ENCODE measurements at places on chromosomes 5 and 9.

GRCh38 chr5:168300326-168301182 lies 9.1 kb downstream of the WWC1 start:
- DNase-seq, result no peak

- DNase-seq, result no peak
Observed at GRCh38 chr5:156949424-156949823, 13.6 kb downstream of the TIMD4 start.

DNA sequence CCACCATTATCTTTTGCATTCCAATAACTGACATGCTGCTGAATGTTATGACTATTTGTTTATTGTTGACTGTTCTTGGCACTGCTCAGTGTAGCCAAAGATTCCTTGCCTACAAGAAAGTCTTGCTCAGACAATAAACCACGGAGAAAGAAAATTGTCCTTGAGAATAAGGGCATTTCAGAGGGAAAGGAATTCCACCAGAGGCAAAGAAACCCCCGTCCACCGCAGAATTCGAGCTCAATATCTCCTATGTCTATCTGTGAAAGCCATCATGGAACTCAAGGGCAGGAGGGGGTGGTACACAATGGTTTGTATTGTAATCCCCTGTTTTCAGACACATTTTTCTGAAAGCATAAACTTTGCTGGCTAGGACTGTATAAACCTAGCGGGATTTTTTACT lies 70.3 kb upstream of the ADAMTS16 start:
- no peak for DNase-seq

DNA sequence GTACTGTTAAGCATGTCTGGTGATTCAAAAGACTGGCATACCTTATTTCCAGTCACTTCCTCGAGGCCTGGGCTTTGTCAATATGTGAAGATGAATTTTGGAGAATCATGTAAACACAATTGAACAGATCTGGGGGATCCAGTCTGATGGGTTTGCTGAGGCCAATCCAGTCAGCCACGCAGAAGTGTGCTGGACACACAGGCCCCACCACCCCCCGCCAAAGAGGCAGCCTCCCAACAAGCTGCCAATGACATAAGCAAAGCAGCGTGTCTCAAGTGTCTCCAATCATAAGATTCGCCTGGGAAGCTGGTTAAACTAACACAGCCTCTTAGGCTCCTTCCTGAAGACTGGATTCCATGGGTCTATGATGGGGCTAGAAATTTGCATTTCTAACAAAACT lies 192.9 kb upstream of the KLF9 start:
- no peak for DNase-seq

- no peak for DNase-seq
Observed at GRCh38 chr9:124358631-124359030, 56.6 kb downstream of the PSMB7 start.

- no peak for DNase-seq
Observed at GRCh38 chr5:180684623-180685161, 35.3 kb upstream of the FLT4 start.

DNA sequence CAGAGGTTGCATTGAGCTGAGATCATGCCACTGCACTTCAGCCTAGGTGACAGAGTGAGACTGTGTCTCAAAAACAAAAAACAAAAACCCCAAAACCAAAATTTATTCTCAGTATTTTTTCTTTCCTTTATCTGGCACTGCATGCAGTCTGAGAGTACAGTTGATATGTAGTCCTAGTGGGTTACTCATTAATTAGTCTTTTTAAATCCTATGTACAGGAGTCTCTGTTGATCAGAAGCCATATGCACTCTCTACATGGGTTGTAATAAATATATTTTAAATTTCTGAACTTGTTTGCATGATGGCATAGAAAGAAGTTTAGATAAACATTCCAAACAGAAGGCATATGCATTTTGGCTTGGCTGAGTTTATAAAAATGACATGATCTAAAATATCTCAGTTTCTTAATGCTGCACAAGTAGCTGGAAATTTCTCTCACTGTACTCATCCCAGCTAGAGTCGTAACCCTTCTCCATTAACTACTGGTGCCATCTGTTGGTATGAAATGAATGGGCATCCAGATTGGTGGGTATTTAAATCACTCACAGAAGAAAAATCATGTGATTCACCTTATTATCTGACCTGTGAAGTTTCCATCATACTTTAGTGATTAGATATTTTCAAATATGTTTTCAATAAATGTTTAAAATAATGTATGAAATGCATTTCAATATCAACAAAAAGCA lies 284.8 kb downstream of the CTNND2 start:
- DNase-seq, result peak; percentile 8
